RKO (cell line): ENCODE measurements at places on chromosomes 7 and 10.

DNA sequence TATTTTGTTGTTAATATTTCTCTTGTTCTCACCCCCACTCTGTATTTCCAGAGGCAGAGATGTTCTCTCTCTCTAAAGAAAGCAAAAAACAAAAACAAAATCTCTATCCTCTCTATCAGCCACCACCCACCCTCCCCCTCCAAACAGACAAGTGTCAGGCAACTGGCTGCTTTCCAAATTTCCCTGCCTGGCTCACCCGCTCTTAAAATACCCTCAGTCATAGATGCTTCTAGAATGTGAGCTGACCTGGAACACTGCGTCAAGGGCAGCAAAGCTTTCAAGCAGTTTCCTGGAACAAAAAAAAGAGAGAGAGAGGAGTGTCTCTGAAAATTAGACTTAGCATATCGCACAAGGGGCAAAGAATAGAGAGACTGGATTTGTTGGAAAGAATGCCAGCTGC is 341.0 kb upstream of the ZMIZ1 start:
- DNase-seq: no peak

DNA sequence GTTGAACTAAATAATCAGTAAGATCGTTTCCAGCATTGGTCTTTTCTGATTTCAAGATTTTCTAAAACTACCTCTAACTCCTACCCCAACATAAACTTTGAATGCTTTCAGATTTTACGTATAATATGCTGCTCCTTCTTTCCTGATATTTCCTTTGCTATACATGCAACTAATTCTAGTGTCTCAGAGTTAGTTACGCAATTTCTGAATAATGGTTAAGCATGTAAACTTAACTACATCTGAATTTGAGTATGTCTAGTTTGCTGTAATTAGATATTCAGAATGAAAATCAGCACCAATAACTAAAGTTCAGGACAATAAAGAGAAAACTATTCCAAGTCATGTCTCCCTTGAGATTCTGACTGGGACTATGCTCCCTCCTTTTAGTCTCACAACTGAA is 71.0 kb downstream of the SEMA3C start:
- DNase-seq: no peak

DNA sequence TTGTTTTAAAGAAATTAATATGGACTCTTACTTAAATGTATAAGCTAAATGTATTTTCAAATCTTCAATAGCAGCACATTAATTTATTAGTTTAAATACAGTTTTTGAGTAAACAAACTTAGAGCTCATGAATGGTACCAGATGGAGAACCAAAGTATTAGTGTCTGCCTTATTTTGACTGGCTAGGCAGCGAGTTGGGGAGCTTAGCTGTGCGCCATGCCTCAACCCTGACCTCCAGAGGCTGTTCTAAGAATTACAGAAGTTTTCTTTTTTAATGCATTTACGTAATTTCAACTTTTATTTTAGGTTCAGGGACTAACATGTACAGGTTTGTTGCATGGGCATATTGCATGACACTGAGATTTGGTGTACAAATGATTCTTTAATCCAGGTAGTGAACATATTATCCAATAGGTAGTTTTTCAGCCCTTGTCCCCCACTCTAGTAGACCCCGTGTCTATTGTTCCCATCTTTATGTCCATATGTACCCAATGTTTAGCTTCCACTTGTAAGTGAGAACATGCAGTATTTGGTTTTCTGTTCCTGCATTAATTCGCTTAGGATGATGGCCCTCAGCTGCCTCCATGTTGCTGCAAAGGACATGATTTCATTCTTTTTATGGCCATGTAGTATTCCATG is 166.8 kb downstream of the IQUB start:
- peak; percentile 73 for DNase-seq

GRCh38 chr10:67385566-67385965 is 310.4 kb downstream of the CTNNA3 start:
- no peak for DNase-seq

DNA sequence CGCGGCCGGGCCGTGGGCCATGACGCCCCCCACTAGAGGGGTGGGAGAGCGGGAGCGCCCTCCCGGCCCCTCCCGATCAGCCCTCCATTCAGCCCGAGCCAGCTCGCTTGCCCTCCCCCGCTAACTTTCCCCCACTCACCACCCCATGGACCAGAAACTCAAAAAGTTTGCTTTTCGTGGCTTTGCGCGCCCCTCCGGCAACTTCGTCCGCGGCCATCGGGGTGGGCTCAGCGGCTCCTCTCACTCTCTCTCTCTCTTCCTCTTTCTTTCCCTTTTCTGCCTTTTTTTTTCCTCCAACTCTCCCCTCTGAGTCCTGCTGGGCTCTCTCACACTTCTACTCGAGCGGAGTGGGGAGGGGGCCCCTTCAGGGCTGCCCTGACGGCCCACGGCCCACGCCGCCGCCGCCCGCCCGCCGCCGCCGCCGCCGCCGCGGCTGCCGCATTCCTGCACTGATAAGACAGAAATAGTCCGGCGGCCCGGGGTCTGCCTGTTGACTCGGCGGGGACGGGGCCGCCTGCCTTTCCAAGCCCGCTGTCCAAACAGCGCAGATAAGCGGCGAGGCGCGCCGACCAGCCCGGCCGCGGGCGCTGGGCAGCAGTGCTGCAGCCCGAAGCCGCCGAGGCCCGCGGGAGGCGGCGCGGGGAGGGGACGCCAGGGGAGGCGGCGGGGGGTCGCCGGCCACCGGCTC is at the start of gene SMARCD3:
SMARCD3 (minus strand) TSS at position 349 of the 688 bp plus-strand sequence; CDS start at position 217, 132 bp downstream.
- peak; percentile 52 for DNase-seq

GRCh38 chr7:135980665-135981180 is 3.6 kb upstream of the MTPN start:
- peak; percentile 51 for DNase-seq

- no peak for DNase-seq
Measured at GRCh38 chr7:38409531-38409930, 136.1 kb upstream of the TARP start.

GRCh38 chr10:72335394-72336258 is 19.1 kb downstream of the DNAJB12 start:
- no peak for DNase-seq

GRCh38 chr10:132386419-132386831 is 10.6 kb upstream of the PWWP2B start:
- DNase-seq: no peak

GRCh38 chr7:132969520-132969919 is 112.4 kb downstream of the CHCHD3 start:
- DNase-seq: no peak

- DNase-seq: no peak
Measured at GRCh38 chr10:69846293-69846921, 44.7 kb downstream of the COL13A1 start.

DNA sequence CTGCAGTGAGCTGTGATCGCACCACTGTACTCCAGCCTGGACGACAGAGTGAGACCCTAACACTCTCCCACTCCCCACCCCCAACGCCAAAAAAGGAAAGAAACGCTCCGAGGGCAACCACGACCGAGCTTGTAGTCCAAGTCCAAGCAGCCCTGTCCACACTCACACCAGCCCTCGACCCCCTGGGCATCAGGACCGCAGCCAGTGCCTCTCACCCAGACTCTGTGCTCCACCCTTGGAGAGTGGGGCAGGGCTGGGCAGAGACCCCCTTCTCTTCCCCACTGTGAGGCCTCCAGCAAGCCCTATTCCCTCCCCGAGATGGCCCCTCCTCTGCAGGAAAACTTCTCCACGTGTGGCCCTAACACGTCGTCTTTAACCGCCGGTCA is 82.6 kb downstream of the FOXL3 start:
- DNase-seq: no peak

DNA sequence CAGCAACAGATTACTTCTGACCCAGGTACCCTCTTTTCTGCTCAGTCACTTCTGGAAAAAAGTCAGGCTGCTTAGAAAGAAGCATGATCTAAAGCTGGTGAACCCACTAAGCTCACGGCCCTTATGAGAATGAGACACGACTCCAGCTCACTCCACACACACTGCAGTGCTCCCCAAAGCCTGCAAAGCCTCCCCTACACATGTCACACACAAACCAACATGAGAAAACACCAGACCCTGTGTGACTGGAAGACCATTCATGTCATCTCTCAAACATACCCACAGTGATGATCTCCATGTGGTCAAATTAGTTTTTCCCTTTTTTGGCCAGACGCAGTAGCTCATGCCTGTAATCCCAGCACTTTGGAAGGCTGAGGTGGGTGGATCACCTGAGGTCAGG is 391 bp downstream of the ANKRD61 start:
- DNase-seq: no peak

DNA sequence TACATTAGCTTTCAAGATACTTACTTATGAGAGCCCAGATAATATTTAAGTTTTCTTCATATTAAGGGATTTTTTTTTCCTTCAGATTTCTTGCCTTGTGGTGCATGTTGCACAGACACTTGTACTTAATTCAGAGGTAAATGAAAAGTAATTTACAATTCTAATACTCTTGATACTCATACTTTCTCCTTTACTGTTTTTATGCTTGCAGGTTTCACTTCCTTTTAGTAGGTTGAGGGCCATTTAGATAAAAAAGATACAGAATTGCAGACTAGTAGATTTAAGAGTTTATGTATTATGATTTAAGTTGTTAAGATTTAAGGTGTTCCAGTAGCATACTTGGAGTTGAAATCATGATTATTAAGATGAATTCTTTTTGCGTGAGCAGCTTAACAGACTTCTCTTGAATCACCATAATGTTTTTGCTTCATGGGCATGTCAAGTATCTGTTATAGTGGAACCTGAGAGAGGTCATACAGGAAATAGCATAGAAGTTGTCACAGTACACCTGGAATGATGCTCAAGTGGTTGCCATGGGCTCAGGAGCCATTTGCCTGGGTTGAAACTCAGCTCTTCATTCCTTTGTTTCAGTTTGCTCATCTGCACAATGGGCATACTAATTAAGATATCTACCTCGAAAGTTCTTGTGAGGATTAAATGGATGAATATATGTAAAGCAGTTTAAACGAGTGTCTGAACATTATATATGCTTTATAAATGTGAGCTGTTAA is 174.8 kb upstream of the PRPS1L1 start:
- no peak for DNase-seq

DNA sequence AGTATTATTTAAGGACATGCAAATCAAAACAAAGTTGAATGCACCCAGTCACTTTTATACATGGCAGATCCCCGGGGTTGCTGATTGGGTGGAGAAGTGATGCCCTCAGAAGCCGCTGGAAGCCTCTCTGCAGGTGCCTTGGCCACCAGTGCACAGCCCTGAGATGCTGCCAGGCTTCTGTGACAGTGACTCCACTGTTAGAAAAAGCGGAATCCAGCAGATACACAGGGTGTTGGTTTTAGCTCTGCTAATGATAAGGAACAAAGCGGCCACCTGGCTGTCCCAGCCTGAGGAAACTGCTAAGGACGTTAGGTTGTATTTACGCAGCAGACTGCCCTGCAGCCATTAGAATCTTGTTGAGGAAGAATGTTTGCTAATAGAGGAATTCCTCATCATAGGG is 47.5 kb downstream of the JAKMIP3 start:
- DNase-seq: no peak

DNA sequence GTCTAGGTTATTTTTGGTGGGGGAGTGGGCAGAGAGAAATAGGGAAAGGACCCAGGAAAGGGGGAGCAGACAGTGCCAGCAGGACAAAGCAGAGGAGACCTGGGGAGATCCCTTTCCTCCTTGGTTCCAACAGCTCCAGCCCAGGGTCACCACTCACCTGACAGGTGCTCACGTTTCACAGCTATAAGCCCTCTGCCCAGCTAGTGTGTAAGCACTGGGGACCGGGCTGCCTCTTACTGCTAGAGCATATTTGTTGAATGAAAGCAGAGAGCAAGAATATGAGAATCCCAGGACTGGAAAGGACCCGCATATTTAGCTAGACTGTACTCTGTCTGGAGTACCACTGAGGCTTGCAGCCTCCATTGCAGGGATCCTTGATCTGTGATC is 6.7 kb downstream of the ZCCHC24 start:
- no peak for DNase-seq

GRCh38 chr7:132412435-132412834 is 163.8 kb downstream of the PLXNA4 start:
- DNase-seq: no peak

- peak; percentile 4 for DNase-seq
Measured at GRCh38 chr7:25215694-25216335, 12.5 kb downstream of the NPVF start.

- no peak for DNase-seq
Measured at GRCh38 chr10:77310288-77310840, 327.2 kb downstream of the KCNMA1 start.

- no peak for DNase-seq
Measured at GRCh38 chr7:35718047-35718446, 23.1 kb upstream of the HERPUD2 start.

DNA sequence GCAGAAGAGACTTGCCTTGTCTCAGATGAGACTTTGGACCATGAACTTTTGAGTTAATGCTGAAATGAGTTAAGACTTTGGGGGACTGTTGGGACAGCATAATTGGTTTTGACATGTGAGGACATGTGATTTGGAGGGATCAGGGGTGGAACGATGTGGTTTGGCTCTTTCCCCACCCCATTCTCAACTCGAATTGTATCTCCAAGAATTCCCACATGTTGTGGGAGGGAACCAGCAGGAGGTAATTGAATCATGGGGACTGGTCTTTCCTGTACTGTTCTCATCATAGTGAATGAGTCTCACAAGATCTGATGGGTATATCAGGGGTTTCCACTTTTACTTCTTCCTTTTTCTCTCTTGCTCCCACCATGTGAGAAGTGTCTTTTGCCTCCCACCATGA is 229.7 kb upstream of the KCND2 start:
- DNase-seq: no peak

DNA sequence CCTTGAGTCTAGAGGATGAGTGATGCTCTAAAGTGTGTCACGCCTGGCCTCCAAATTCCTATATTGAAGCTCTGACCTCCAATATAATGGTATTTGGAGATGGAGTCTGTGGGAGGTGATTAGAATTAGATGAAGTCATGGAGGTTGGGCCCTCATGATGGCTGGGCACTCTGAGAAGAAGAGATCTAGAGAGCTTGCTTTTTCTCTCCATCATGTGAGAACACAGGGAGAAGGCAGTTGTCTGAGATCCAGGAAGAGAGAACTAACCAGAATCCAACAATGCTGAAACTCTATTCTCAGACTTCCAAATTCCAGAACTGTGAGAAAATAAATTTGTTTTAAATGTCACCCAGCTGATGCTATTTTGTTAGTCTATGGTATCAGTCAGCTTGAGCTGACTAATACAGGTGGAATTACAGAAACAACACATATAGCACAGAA is 15.1 kb downstream of the RNF216 start:
- DNase-seq: no peak

GRCh38 chr10:89167915-89168314 is 39.2 kb downstream of the CH25H start:
- no peak for DNase-seq

DNA sequence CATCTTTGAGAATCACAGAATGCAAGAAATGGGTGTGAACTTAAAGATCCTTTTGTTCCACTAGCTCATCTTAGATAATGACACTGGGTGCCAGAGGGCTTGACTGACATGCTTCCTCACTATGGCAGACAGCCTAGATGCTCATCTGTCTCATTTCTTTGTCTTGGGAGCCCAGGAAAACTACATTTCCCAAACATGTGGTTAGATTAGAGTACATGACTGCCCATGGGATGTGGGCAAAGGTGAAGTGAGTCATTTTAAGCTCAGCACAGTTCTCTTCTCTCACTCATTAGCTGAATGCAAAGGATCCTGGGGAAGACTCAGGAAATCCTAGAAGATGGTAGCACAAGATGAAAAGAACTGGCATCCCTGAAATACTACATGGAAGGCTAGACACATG is 32.5 kb upstream of the TBX20 start:
- DNase-seq: peak; percentile 16

- no peak for DNase-seq
Measured at GRCh38 chr10:114849674-114850073, 28.1 kb downstream of the FHIP2A start.

GRCh38 chr7:69114374-69114773 is 483.9 kb upstream of the AUTS2 start:
- DNase-seq: no peak
